ENCODE measurements at places on chromosomes 7 and 10.

DNA sequence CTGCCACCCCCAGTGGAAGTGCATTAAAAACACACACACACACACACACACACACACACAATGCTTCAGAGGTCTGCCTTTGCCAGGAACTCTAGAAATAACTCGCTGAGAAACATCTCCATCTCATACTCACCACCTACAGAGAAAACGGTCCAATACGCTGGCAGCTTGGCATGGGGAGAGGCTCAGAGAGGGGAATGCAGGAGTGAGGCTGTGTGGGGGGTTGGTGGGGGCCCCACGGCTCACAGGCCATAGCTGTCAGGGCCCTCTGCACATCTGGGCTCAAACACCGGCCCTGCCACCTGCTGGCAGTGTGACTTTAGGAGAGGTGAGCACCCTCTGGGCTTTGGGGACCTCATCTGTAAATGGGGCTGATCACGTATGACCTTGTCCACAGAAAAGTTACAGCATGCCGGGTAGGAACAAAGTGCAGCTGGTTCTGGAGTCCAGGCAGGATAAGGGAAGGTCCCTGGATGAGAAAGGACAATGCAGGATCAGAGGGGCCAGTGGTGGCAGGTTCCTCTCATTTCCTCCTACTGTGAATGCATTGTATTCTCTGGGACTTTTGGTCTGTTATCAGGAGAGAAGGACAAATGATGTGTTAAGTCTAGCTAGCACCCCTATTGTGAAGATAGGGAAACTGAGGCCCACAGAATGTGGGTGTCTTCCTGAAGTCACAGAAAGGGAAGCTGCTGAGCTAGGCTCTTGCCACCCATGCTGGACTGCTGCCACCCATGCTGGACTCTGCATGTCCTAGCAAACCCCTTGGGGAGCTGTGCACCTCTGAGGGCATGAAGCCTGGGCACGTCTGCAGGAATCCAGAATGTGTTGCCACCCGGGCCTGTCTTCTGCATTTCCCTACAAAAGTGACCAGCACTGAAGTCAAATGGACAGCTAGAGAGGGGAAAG lies 404.6 kb downstream of the RPS24 start:
- DNase-seq = peak; percentile 9

DNA sequence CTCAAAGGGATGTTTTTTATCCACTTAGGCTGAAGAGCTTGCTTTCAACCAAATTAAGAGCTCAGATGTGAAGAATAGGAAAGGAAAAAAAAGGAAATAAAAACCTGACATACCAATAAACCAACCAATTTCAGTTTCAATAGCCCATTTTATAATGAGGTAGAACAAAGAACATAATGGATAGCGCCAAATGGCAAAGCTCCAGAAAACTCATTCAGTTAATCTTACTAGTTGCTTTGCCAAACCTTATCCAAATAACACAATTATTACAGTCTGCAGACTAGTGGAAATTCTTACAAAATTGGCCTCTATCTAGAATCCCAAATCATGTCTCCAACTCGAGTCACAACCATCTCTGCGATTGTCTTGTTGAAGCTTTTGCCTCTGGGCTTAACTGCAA lies 337.0 kb downstream of the CRPPA start:
- no peak for DNase-seq

GRCh38 chr7:25206765-25207164 lies 21.5 kb downstream of the NPVF start:
- no peak for DNase-seq

DNA sequence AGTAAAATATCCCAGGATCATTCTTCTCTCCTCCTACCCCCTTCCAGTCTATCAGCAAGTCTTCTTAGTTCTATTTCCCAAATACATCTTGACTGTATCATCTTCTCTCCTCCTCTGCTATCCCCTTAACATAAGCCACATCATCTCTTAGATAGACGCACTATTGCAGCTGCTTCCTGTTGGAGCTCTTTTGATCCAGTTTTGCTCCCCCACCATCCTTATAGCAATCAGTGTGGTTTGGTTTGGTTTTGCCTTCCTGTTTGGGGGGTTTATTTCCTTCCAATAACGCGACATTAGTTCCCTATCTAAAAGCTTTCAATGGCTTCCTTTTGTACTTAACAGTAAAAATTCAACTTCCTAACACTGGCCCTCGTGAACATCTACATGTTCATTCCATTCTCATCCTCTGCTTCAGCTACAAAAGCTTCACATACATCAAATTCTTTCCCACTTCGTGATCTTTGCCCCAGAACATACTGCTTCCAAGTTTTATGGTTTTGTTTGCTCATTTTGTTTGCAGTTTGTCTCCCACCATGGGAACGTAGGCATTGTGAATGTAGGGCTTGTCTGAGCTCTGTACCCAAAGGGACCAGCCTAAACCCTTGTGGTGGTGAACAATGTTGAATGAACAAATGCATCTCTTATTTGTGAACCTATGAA lies 33.7 kb upstream of the PLXDC2 start:
- DNase-seq = no peak

GRCh38 chr10:78581133-78581694 lies 487.6 kb upstream of the ZMIZ1 start:
- DNase-seq = no peak

GRCh38 chr10:100744136-100744986 lies 1.0 kb upstream of the PAX2 start:
- DNase-seq = peak; percentile 20

DNA sequence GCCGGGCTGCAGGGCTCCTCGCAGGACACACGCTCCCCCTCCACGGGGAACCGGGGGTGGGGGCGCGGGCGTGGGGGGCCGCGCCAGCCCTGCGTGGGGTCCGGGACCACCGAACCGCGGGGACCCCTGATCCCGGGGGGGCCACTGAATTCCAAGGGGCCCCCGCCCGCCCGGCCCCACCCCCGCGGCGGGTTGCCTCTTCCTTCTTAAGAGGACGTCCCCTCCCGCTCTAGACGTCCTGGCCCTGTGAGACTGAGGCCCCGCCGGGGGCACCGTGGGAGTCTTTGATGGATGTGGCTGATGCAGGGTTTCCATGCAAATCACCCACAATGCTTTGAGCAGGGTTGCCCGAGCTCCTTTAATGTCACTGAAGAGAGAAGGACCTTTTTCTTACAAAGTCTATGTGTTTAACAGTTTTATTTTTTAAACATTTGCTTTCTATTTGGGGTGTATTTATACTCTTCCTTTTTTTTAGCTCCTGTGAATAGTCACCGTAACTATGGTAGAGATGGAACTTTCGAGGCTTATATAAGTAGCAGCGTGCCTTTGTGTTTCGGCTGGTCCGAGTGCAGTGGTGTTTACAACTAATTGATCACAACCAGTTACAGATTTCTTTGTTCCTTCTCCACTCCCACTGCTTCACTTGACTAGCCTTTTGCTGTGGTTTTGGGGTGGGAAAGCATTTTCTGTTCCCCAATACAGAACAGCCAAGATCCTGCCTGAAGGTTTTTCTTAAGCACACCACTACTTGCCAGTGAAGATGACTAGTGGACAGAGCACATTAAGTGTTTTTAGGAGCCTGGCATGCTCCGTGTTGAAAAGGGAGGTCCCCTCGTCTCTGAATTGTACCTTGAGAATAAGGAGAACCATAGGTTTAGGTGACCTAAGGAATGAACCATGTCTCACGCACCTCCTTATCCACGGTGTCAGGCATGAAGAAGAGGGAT lies 44.8 kb downstream of the PDIA4 start:
- DNase-seq = peak; percentile 92

DNA sequence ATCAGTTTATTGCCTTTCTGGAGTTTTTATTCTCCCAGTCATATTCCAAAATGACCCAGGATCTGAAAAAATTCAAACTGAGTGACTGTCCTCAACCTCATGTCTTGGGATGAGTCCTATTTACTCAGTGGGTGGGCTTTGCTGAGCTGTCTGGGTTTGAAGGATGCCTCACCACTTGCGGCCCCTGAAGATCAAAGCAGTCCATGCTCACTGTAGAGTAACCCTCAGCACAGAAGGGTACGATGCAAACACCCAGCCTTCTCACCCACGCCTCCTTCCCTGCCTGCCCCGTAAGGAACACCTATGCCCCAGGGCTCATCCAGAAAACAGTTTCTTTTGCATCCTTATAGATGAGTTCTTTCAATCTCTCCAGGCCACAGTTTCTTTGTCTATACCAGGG lies 42.2 kb upstream of the GRB10 start:
- DNase-seq = no peak

- DNase-seq = no peak
Measured at GRCh38 chr7:127123220-127123619, 129.5 kb downstream of the GRM8 start.

DNA sequence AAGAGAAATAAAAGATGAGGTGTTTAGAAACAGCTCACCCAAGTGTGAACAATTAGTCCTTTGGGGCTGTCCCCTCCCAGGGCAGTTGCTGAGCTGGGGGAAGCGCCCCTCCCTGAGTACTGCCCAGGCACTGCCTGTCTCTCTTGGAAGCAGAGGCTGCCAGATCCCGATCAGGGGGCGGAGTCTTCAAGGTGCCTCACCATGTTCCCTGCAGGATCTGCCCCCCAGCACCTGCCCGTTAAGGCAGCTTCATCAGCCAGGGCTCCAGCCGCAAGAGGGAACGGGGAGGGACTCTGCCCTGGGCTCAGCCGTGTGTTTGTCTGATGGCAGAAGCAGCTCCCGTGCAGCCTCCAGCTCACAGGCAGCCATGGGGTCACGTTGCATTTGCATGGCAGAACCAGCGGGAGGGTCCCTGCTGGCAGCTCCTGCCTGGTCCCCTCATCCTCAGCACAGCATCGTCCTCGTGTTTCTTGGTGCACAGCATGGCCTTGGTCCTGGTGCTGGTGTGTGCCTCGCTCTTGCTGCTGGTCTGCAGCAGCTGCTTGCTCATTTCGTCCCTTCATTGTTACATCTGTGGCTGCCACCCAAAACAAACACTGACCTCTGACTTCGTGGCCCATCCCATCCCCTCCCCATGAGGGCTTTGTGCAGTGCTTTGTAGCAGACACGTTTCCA lies 10.7 kb upstream of the DPYSL4 start:
- peak; percentile 40 for DNase-seq

GRCh38 chr7:29386196-29386765 lies 177.4 kb upstream of the PRR15 start:
- DNase-seq = no peak

- DNase-seq = peak; percentile 57
Measured at GRCh38 chr10:103504181-103504783, 10.8 kb downstream of the NEURL1 start.

- DNase-seq = no peak
Measured at GRCh38 chr10:11730779-11731178, 11.4 kb upstream of the ECHDC3 start.

DNA sequence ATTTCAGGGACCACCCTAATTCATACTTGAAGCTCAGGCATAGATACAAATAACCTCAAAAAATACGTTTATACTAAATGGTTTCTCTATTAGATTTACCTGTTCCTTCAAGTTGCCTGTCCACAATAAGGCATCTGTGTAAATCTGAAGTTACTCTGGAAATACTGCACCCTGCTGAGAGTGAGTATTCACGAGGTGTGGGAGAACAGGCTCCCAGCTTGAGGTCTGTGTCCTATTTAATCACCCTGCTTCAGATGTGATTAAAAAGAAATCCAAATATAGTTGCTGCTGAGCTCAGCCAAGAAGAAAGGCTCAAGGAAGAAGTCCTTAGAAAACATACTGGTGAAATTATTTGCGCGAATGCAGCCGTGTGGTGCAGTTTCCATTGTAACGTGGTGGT lies 136.8 kb downstream of the KLF6 start:
- no peak for DNase-seq

GRCh38 chr7:123075838-123076467 lies 80.5 kb upstream of the TAS2R16 start:
- DNase-seq = no peak

DNA sequence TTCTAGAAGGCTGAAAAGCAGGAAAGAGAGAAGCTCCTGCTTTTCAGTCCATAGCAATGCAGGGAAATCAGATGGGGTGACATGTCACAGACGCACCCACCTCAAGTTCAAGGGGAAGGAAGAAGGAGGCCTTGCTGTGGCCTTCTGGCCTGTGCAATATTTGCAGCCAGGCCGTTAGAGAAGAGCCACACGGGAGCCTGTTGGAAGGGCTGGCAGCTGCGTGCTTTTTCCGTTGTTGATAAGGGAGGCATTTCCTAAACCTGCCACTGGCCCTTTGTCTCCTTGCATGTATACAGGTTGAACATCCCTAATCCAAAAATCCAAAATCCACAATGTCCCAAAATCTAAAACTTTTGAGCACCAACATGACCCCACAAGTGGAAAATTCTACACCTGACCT lies 492.5 kb upstream of the ZMIZ1 start:
- no peak for DNase-seq

DNA sequence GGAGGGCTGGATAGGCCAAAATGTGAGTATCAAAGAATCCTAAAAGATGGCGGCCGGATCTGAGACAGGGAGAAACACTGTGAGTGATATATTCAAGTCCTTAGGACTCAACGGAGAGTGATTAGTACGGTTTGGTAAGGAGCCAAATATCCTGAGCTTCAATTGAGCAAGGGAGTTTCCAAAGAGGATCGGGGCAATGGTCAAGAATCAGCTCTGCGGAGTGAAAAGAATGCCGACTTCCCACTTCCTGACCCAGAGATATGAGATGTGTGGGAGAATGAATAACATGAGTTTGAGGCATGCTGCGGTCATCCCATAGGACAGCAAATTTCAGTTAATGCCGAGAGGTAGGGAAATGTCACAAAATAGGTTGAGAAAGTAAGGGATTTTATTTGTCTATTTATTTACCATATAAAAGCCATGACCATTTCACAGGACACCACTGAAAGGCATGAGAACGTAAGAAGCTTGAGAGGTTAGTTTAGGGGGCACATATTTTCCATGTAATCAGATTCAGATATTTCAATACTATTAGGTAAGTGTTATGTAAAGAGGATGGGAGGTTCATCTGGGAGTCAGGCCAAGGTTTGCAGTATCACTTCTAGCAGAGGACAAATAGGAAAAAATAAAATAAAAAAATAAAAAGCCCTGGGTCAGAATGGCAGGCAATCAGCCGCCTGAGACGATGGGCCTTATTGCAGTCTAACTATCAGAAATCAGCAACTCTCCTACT lies 165.6 kb downstream of the HGF start:
- DNase-seq = no peak

DNA sequence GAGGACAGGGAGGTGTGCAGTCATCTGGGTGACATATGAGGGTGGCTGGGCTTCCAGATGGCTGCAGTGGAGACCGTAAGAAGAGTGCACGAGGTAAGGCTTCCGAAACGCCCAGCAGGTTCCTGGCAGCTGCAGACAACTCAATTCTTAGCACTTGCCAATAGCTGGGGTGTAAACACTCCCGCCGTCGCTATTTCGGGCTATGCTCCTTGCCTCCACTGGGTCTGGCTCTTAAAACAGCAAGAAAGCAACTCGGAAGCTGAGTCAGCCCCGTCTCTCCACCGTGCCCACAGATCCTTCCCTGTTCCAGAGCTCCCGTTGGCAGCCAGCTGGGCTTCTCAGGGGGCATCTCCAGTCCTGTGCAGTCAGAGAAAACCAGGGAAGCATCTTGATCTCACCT lies 6.1 kb upstream of the PDGFA start:
- DNase-seq = no peak

DNA sequence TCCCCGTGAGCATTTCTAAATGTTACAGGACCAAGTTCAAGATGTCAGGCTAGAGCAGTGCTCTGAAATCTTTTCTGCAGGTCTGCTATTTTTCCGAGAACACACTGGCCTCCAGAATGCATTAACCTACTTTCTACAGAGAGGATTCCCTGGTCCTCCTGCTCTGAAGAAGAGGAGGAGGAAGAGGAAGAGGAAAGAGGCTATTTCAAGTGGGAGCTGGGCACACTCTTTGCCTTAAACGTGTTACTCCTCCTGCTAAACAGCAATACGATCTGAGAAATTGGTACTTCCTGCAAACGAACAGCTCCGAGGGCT lies 157.4 kb downstream of the FRMD4A start:
- DNase-seq = no peak
